H4 (cell line): ENCODE measurements at places on chromosomes 16 and 17. TPM values are rescaled to one million over a fixed set of nuclear protein-coding genes. Genes with fewer than 3 reads are reported as not detected.

- DNase-seq: no peak
Measured at GRCh38 chr17:78163881-78164747, 4.3 kb upstream of the SYNGR2 start.

DNA sequence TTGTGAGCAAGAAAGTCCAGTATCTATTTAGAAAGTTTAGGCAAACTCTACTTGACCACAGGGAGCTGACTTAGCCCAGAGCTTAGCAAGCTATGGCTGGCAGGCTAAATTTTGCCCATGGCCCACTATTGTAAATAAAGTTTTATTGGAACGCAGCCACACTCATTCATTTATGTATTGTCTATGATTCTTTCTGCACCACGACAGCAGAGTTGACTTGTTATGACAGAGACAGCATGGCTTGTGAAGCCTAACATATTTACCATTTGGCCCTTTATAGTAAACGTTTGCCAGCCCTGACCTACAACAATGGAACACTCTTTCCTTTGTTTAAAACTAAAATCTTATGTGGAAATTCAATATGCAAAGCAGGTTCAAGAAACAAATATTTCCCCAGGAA, 100.0 kb upstream of the ZFHX3 start:
- DNase-seq: no peak

NPIPA8 gene
- 0.64 and 2.1 TPM in 2 replicates for total RNA-seq

- DNase-seq: peak; percentile 81
Measured at GRCh38 chr17:74282587-74283370, 8.7 kb downstream of the DNAI2 start.

GRCh38 chr16:2715519-2715918, 4.5 kb downstream of the PRSS27 start:
- DNase-seq: no peak

- DNase-seq: no peak
Measured at GRCh38 chr17:56933151-56933745, 19.4 kb upstream of the TRIM25 start.

GRCh38 chr16:61579195-61579594, 457.0 kb downstream of the CDH8 start:
- no peak for DNase-seq

CDH15 gene
- 0.17 TPM in 1 of 2 replicates, not detected in the other for total RNA-seq

DNA sequence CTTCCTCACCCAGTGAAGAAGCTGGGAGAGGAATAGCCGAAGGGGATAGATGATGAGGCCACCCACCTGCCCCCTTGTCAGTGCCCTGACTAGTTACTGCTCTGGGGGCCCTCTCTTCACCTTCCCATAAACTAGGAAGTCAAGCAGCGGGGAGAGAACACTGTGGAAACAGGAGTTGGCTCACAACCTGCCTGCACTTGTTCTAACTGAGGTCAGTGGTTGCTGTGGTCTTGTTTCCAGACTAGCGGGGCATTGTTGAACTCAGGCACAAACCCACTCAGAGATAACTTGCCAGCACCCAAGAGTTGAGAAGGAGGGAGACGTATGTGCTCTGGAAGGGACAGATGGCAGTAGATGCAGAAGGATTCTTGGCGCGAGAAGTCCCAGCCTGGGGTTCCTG, 48.6 kb upstream of the DDX52 start:
- no peak for DNase-seq

- DNase-seq: no peak
Measured at GRCh38 chr17:12116143-12116542, 95.5 kb downstream of the MAP2K4 start.

DNA sequence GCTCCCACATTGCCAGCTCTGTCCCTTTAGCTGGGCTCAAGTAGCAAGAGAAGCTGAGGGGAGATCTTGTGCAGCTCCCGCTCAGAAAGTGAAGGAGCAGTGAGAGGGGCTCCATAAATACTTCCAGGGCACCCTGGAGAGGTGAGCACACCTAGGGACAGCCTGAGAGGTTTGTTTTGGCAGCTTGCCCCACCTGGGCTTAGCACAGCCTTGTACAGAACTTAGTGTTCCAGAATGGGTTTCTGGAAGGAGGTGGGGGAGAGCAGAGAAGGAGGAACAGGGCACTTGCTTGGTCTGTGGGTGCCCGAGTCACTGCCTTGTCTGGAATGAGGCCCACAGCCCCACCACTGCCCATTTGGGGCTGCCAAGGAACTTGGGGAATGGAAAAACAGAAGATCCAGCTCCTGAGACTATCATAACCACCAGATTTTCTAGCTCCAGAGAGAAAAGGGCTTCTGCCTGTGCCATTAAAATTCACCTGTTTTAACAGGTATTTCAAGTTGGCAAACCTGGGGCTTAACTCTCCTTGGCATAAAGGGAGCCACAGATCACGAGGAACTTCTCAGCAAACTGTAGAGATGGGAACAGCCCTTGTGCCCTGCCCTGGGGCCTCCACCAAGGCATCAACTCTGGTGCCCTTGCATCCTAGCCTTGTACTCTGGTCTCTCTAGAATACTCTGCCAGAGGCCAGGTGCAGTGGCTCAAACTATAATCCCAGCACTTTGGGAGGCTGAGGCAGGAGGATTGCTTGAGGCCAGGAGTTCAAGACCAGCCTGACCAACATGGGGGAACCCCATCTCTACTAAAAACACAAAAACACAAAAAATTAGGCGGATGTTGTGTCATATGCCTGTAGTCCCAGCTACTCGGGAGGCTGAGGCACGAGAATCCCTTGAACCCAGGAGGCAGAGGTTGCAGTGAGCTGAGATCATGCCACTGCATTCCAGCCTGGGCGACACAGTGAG, 1.9 kb downstream of the PRR15L start:
- DNase-seq: no peak

SYNGR3 gene
- total RNA-seq: 3.4 and 7.7 TPM in 2 replicates

DNA sequence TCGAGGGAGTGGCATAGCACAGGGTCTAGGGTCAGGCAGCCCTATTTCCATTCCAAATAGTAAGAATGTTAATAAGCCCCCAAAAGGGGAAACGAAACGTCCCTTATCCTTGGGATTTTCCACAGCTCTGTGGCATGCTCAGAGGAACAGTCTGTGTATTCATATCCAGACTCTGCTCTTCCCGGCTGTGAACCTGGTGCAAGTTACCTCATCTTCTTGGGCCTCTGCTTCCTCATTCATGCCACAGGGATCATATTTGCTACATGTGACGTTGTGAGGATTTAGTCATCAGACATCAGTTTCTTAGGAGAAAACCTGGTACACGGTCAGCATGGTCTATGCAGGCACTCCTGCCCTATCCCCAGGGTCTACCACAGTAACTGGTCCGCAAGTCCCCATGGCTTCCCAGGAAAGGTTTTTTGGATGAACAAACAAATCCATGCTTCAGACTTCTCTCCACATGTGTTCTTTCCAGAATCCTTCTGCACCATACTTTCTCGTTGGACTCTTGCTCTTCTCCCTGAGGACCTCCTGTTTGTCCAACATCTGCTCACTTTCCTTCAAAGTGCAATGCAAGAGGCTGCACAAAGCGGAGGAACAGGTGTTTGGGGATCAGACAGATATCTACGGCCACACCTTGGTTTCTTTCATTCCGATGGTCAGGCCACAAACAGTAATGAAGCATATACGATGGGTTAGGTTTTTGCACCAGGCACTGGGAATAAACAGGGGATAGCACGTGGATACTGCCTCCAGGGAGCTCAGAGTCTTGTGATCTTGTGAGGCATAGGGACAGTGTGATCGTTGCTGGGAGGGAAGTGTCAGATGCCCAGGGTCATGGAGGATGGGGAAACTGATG, 17.7 kb downstream of the GLP2R start:
- no peak for DNase-seq

GRCh38 chr16:27982184-27982583, 81.3 kb downstream of the GSG1L start:
- no peak for DNase-seq

KRTAP9-8 gene
- not detected in 2 replicates for total RNA-seq

- no peak for DNase-seq
Measured at GRCh38 chr17:73874008-73874720, 229.9 kb upstream of the SDK2 start.

DNA sequence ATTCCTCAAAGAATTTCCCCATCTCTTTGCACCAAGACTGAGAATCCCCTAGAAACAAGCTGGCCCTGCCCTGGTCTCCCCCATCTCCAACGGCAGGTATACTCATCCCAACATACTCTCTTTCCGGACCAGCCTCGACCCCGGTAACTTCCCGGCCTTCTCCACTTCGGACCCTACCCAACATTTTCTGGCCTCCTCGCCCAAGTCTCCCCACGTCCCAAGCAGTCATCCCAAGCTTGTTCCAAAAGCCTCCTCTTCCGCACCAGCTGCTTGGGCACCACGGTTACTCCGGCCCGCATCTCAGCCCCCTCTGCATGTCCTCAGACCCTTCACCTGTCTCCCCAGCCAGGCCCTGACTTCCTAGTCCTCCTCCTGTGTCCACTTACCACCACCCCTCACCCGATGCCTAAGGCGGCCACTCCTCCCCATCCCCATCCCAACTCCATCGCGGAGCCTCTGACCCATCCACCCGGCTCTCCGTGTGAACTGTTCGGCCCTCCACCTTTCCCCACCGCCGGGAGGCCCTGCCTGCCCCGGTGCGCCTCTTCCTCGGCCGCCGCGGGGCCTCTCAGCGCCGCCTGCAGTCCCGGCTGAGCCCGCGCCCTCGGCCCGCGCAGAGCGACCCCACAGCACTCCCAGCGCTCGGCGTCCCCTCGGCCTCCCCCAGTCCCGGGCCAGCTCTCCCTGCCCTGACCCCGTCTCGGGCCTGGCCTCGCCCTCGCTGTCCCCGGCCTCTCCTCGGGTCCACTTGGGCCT, 994 bp downstream of the PITPNA start:
- no peak for DNase-seq

- DNase-seq: peak; percentile 89
Measured at GRCh38 chr16:55480228-55480655, 1.2 kb downstream of the MMP2 start.

PRSS27 gene
- 0.02 and 0.46 TPM in 2 replicates for total RNA-seq

GPR179 gene
- total RNA-seq: 0.06 TPM in 1 of 2 replicates, not detected in the other

GRAP gene
- 0.23 TPM in 1 of 2 replicates, not detected in the other for total RNA-seq

GRCh38 chr16:21056396-21056795, 94.2 kb downstream of the DNAH3 start:
- DNase-seq: no peak

DNA sequence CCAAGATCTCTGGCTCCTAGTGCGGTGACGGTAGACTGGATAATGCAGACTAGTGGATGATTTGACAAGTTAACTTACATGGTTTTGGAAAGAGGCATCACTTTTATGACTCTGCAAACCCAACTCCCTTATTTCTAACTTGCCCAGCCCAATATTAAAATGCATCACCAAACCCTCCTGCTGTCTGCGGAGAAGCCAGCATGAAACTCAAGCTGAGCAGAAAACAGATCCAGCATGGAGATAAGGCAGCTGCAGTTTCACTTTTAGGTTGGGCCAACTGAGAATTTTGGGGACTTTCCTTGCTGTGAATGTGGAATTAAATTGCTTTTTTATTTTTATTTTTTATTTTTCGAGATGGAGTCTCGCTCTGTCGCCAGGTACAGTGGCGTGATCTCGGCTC, 27.8 kb downstream of the CDH1 start:
- DNase-seq: no peak

RNF112 gene
- 0.15 and 1.4 TPM in 2 replicates for total RNA-seq

- DNase-seq: no peak
Measured at GRCh38 chr16:86899757-86900156, 321.4 kb downstream of the FOXL1 start.

GRCh38 chr17:66692421-66692690, 142.6 kb upstream of the CACNG5 start:
- no peak for DNase-seq

DNA sequence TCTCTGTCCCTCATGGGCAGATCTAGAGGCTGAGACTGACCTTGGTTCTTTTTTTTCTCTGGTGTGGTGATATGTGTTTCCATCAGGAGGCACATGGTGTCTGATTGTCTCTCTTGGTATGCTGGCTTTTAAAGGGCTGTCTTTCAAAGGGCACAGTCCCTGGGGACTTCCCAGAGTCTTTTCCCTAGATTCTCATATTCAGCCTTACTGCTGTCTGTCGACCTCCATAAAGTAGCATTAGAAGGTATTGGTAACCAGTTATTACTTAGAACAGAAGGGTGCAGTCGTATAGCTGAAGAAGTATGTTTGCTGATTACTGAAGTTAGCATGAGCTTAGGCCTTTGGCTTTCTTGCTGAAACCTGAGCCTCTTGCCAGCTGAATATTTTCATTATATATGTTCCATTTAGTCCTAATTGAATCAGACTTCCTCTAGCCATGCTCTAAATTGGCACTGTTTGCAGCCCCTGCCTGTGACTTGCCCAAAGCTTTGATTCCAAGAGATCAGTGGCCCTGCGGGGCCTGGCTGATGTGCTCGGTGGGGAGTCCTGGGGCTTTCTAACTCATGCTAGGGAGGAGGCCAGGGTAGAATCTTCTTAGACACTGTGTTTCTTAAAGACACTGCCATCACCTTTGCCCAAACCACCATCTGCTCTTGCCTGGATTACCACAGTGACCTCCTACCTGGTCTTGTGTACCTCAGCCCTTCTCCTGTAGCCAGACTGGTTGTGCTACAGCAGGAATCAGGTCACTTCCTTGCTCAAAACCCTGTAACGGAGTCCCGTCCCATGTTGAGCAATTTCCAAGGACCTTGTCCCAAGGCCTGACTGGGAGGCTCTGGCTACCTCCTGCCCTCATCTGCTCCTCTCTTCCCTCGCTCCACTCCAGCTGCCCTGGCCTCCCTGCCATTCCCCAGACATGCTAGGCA, 71.5 kb downstream of the WWP2 start:
- no peak for DNase-seq

DNA sequence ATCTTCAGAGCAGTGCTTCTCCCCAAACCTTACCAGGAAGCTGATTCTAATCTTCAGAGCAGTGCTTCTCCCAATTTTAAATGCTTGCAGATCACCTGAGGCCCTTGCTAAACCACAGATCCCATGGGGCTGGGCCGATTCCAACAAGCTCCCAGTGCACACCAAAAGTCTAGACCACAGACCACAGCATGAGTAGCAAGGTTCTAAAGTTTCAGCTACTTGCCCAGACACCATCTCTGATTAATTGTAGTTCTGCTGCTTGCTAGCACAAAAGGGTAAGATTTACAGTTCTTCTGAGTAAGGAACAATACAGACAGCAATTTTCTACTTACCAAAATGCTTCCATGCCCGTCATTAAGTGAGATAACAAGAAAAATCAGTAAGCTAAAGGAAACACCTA, 12.2 kb downstream of the CLEC3A start:
- DNase-seq: peak; percentile 84

GRCh38 chr16:49586466-49587450, 213.2 kb downstream of the C16orf78 start:
- no peak for DNase-seq
